IMR-90 (cell line): ENCODE measurements at places on chromosomes 4 and X.

DNA sequence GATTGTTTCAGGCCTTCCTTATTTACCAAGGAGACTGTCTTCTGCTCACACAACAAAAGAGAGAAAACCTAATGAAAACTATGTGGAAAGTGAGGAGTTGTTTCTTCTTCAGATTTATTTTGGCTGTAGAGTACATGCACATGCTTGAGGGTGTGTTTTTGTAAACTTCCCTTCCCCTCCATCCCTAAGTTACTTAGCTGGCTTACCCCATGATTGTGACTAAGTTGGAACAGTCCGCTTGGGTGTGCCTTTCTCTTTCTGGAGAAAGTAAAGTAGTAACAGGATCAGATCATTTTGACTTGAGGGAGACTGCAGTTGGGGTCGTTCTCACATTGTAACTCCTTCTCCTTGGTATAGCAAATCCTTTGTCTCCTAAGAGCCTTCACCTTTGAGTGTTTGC, 155.9 kb downstream of the RTL9 start:
- DNase-seq: no peak

GRCh38 chr4:80266253-80266901, at the start of gene FGF5:
FGF5 (plus strand) TSS chr4:80266664; CDS start chr4:80266825, 161 bp downstream.
- DNase-seq: peak; percentile 94

DNA sequence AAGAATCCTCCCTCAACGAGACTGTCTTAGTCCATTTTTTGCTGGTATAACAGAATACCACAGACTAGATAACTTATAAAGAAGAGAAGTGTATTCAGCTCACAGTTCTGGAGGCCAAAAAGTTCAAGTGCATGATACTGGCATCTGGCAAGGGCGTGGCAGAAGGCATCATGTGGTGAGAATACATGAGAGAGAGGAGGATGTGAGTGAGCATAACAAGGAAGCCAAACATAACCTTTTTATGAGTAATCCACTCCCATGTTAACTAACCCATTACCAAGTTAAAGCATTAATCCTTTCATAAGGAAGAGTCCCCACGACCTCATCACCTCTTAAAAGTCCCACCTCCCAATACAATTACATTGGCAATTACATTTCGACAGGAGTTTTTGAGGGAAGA, 504.6 kb downstream of the IQCM start:
- no peak for DNase-seq

GRCh38 chrX:49071877-49072711, 1.7 kb downstream of the PRAF2 start:
- peak; percentile 67 for DNase-seq

- DNase-seq: no peak
These were observed 221.0 kb downstream of the ANKRD50 start for GRCh38 chr4:124491361-124492145.

DNA sequence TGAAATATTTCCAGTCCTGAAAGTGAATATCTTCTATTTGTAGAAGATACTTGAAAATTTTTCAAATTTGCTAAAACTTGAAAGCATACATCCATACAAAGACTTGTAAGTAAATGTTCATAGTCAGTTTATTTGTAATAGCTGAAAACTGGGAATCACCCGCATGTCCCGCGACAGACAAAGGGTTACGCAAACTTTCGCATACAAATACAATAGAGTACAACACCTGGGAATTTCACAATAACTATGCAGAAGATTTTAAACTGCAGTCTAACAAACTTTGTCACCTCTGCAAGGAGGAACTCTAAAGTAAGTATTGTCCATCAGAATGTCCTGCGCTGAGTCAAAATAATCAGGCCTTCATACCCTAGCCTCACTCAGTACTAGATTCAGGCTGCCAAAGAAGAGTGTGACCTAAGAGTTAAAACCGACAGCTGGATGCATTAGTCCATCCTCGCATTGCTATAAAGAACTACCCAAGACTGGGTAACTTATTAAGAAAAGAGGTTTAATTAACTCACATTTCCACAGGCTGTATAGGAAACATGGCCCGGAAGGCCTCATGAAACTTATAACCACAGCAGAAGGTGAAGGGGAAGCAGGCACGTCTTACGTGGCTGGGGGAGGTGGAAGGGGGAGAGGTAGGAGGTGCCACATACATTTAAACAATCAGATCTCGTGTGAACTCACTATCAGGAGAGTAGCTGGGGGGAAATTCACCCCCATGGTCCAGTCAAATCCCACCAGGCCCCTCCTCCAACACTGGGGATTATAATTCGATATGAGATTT, 60.4 kb downstream of the MMRN1 start:
- no peak for DNase-seq

GRCh38 chr4:17780501-17781299, 721 bp downstream of the FAM184B start:
- DNase-seq: peak; percentile 47

GRCh38 chrX:129545408-129545807, 5.3 kb downstream of the OCRL start:
- DNase-seq: no peak

DNA sequence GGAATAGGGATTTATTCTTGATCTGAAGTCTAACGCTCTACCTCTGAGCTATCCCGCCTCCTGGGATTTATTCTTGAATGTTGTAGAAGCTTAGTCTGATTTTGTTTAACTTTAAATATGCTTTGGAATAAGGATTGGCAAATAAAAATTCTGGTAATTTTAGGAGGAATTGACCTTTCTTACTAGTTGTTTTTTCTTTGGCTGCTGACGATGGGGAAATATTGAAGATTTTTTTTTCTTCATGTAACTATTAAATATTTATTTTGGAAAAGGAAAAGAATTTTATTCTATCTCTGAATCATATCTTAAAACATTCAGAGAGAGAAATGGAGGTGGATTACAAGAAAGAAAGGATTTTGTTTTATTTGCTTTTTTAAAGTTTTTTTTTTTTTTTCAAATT, 122.9 kb downstream of the PDLIM5 start:
- DNase-seq: peak; percentile 24

- no peak for DNase-seq
These were observed 332.7 kb downstream of the MID1IP1 start for GRCh38 chrX:39133971-39134370.

- peak; percentile 49 for DNase-seq
These were observed 35.9 kb downstream of the ETDC start for GRCh38 chrX:135345107-135345589.

- no peak for DNase-seq
These were observed 84.0 kb upstream of the JADE1 start for GRCh38 chr4:128725405-128726055.

DNA sequence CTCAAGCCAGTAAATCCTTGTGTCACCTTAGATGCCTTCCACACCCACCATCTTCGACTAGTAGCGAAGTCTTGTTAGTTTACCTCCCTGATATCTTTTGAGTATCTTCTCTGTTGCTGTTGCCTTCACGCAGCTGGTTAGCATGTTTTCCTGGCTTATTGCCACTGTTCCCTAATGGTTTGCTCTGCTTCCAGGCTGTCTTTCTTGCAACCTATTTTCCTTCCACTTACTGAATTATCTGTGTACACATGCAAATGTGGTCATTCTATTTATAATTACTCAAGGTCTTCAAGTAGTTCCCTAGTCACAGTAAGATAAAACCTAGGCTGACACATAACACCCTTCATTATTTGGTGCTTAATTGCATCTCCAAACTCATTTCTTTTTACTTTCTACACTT, 89.5 kb downstream of the UGT8 start:
- no peak for DNase-seq

DNA sequence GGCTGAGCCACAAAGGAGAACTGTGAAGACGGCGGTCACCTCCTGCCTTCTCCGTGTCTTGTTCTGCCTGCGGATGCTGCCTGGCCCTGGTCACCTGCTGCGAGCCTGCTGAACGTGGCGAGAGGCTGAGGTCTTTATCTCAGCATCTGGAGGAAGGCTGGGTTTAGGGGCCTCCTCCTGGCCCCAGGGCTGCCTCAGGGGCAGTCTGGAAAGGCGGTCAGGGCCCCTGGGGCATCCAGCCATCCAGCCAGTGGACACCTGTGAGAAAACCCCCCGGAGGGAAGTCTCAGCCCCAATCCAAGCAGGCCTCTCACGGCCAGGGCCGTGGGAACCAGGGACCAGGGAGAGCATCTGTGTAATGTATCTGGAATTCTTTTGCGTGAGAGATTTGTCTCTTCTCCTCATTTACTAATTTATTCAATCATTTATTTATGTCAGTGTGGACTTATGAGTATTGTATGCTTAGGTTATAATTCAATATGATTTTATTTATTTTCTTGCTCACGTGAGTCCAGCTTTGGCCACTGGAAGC, 11.3 kb downstream of the PDE6B start:
- no peak for DNase-seq

GRCh38 chrX:72203421-72203820, 21.9 kb downstream of the PIN4 start:
- DNase-seq: no peak

DNA sequence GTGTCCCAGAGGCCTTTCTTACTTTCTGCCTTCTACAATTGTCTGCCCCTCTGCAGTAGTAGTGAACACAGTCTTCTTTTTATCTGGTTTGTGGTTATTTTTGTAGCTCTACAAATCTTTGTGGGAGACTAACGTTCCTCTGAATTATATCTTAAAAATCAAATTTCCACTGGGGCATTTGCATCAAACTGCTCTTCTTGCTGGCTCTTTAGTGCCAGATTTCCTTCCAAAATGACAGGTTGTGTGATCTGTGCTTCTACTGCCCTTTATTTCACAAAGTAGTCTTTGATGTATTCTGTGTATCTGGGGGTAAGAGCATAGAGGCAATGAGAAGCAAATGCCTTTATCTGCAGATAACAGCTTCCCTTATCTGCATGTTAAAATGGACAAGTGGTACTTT, 34.5 kb downstream of the TSPAN7 start:
- DNase-seq: no peak

DNA sequence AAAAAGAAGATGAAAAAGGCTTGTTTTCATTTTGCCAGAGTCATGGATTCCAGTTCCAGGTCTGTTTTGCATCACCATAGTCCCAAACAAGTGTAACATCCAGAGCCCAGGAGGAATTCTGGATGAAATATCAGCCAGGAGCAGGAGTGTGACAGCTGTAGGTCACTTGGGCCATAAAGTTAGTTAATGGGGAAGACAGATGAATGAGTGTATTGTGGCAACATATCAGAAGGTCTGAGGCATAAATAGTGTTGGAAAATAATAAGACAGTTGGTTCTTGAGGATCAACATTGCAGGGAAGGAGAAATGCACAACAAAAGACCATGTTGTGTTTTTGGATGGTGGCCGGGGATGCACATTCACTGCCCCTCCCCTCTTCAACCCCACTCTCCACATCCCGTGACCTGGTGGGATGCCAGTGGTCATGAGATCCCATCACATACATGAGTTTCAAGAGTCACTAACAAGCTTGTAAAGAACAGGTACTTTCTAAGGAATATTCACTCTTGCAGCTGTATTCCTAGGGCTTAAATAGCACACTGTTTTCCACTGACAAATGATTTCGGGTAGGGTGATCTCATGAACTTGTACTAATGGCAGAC, 83.1 kb upstream of the IGFBP7 start:
- DNase-seq: no peak

- DNase-seq: no peak
These were observed 17.1 kb downstream of the FBXO8 start for GRCh38 chr4:174266416-174266815.

GRCh38 chr4:8439914-8440491, 520 bp downstream of the ACOX3 start:
- DNase-seq: no peak

DNA sequence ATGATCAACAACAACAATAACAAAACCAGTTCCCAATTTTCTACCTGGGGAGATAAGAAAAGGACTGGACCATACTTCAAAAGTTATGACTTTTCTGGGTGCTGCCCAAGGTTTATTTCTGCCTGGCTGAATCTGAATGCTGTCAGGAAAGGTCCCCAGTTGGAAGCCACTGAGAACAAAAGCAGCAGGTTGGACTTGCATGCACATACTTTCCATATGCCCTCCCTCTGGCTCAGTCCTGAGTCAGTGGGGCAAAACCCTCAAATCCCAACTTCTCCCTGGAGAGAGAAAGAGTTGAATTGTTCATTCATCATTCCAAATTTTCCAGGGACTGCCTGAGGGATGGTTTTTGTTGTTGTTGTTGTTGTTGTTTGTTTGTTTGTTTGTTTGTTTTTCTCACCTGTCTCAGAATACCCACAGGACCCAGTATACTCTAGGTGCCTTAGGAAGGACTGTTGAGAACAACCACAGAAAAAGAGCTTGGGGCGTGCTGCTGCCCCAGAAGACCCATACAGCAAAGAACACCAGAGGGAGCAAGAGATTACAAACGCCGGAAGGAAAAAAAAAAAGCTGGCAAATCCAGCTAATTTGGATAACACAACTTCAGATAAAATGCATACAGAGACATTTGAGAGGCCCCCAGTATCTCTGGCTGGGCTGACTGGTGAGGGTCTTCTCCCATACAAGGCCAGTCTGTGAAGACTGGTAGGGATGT, 138.9 kb upstream of the INPP4B start:
- peak; percentile 17 for DNase-seq
